ENCODE measurements at places on chromosomes 16 and 17.

GRCh38 chr17:70608193-70608592 lies 438.9 kb downstream of the KCNJ2 start:
- no peak for DNase-seq

GRCh38 chr16:31461201-31461920 lies 2.1 kb downstream of the ARMC5 start:
- DNase-seq: no peak

- DNase-seq: no peak
Measured at GRCh38 chr16:26598998-26599784, 467.5 kb upstream of the C16orf82 start.

GRCh38 chr16:65212791-65213190 lies 90.9 kb upstream of the CDH11 start:
- no peak for DNase-seq

DNA sequence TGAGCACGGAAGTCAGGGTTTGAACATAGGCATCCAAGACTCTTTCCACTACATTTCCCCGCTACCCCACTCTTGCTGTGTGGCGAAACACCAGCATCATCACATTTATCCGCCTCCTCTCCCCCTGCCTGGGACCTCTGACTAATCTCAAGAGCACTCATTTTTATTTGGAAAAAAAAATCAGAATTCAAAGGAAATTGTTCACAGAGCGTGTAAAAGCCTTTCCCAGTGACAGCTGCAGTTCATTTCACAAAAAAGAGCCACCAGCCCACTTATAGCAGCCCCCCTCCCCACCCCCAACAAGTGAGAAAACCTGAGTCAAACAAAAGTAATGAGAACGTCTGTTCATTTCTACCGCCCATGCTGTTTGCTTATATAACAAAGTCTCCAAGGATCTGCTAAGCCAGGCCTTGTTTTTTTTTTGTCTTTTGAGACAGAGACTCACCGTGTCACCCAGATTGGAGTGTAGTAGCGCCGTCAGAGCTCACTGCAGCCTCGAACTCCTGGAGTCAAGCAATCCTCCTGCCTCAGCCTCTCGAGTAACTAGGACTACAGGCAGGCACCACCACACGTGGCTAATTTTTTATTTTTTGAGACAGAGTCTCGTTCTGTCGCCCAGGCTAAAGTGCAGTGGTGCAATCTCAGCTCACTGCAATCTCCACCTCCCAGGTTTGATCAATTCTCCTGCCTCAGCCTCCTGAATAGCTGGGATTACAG lies 48.3 kb upstream of the HAPSTR1 start:
- no peak for DNase-seq

DNA sequence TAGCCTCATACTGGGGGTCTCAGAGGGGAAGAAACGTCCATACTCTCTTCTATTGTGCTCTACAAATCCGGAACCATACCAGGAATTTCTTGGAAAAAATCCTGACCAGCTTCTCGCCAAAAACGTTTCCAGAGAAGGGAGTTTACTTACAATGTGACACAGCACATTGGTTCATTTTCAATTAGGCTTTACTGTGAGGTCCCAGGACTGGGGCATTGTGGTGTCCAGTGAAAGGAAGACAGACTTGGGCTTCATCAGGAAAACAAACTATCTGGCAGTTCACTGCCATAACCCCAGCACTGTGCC lies 14.7 kb downstream of the MPP2 start:
- no peak for DNase-seq

DNA sequence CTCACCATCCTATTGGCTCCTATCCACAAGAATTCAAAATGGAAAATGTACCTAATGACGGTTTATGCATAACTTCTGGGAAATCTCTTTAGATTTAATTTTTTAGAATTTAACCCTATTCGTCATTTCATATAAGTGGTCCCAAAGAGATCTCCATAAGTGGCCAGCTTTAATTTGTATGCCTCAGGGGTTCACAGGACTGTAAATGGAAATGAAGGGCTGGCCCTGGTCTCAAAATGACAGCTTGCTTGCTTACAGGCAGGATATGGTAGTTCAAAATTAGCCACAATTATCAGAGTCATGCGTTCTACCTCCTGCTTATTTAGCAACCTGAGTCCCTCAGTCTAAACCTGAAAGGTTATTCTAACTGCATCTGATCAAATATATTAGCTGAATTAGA lies 6.6 kb upstream of the NACA2 start:
- DNase-seq: no peak
